Stimulated activated CD4-positive, alpha-beta T cell treated with anti-CD3 and anti-CD28 coated beads, Interleukin-12 subunit alpha, Interleukin-12 subunit beta, amount 100 ng/mL, for 4 hours (primary cell): ENCODE measurements at places on chromosomes 3 and 15.

DNA sequence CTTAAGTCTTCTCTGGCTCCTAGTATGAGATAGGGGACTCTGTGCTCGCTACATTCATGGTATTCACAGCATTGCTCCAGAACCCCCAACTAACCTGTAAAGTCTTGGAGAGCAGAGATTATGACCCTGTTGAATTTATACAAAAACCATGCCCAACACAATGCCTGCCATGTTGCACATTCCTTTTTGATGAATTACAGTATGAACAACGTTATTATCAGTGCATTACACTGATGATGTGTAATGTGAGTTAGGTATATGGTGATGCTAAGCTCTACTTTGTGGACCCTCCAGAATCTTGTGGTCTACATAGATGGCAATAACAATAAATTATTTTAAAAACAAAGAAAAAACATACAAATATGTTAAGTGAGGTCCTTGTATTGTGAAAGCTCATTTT lies 64.3 kb downstream of the EOMES start:
- DNase-seq, result no peak

DNA sequence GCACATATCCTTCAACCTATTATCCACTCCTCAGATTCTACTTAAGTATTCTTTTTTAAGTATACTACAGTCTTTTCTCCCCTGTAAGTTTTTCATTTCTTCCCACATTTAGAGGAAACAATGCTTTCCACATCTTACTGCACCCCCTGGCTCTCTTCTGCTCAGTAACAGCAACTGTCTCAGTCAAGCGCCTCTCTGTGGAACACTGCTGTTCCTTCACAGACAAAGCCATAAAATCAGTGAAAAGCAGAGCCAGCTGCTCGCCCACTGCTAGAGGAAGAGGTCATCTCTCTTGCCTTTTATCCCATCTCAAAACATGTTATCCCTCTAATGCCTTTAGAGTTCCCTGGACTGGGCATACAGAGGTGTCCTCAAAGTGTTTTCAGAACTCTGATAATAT lies 24.8 kb downstream of the SERP1 start:
- DNase-seq, result no peak

- DNase-seq, result no peak
Measured at GRCh38 chr3:172127929-172128580, 88.7 kb downstream of the FNDC3B start.

GRCh38 chr15:51262463-51262862 lies 75.9 kb downstream of the CYP19A1 start:
- DNase-seq, result no peak

DNA sequence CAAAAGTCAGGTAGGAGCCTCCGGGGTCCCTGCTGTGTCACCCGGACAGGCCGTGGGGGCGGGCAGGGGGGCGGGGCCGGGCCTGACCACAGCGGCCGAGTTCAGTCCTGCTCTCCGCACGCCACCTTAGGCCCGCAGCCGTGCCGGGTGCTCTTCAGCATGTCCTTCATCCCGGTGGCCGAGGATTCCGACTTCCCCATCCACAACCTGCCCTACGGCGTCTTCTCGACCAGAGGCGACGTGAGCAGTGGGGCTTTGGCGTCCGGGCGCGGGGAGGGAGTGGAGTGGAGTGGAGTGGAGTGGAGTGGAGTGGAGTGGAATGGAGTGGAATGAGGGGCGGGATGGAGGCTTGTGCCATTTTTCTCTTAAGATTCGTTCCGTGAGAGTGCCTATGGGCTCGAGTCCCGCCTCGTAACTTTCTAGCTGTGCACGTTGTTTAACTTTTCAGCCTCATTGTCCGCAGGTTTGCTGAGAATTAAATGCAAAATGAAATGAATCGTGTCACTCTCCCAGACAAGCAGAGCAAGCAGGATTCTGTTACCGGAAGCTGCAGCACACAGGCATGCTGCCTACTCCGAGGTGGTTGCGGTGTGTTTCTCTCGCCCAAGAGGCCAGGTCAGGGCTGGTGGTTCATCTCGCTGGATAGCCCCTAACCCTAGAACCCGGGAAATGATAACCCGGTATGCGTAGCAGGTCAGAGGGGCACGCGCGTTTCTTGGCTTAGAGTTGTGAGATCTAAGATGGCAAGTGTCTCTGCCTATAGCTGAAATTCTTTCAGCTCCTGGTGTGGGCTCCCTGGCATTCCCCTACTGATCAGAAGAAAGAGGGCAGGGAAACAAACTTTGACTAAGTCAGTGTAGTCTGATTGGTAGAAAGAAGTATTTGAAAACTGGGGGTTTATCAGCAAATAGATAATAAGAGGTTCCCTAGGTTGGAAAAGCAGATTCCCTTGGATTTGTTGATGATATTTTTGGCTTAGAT lies at the start of gene FAH:
Gene FAH, plus strand, starts transcription at position 104 of the 981 bp plus-strand sequence. Its CDS starts 56 bp downstream, at position 160.
- DNase-seq, result peak; percentile 17

- peak; percentile 44 for DNase-seq
Measured at GRCh38 chr15:50182219-50183013, 420 bp downstream of the SLC27A2 start.

- no peak for DNase-seq
Measured at GRCh38 chr3:48398701-48399386, 26.8 kb downstream of the FBXW12 start.

DNA sequence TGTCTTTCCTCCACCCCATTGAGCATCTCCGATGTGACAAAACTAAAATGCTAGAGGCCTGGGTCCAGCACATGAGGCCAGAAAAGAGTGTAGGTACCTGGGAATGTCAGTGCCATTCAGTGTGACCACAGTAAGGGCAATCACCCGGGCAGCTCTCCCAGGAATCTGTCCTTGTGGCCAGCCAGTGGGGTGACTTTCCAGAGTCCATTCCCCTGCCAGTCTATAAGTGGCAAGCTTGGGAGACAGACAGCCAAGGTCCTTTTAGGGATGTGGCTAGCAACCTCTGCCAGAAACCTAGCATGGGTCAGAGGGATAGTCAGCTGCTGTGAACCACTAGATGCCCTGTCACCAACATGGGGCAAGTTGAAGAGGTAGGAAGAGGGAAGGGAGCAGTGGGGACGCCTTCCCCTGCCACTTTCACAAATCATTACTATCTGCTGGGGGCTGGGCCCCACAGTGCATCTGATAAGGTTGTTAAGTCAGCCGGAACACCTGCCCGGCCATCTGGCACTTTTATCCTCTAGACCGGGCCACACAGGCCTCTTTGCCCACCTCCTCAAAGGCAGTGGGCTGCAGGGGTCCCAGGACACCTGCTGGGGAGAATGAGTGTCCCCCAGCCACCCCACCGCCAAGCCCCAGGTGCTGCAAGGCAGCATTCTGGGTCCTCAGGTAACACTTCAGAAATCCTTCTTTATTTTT lies 24.8 kb upstream of the DET1 start:
- DNase-seq, result no peak

- DNase-seq, result no peak
Measured at GRCh38 chr3:72421126-72421525, 427.1 kb downstream of the SHQ1 start.

DNA sequence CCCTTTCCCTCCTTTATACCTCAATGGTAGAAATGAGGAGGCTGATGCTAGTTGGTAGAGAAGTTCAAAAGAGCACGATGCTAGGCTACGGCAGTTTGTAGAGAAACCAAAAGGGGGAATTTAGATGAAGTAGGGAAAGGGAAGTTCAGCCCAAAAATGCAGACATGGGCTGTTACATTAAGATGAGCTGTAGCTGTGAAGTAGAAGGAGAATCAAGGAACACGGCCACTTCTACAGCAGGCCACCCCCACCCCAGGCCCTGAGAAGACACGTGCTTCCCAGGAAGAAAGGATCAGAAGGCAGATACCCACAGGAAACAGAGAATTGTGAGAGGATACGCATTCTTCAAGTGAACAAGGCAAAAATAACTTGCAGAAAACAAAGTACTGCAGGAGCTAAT lies 2.1 kb upstream of the PARP14 start:
- no peak for DNase-seq

- no peak for DNase-seq
Measured at GRCh38 chr3:73523661-73524060, 101.1 kb downstream of the PDZRN3 start.

DNA sequence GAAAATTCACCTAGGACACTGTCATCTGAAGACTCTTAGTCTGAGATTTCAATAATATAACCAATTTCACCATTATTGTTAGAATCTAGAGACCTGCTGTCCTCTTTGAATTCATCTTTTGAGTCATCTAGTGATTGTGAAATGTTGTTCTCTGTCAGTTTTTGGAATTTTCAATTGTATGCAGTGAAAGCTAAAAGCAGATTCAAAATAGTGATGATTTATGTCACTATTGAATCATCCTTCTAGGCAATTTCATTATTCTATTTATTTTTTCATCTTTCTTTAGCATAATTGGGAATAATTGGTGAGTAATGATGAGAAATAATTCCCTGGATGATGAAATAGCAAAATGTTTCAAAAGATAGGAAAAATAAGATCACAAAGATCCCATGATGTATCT lies 101.7 kb upstream of the EIF1B start:
- DNase-seq, result no peak

DNA sequence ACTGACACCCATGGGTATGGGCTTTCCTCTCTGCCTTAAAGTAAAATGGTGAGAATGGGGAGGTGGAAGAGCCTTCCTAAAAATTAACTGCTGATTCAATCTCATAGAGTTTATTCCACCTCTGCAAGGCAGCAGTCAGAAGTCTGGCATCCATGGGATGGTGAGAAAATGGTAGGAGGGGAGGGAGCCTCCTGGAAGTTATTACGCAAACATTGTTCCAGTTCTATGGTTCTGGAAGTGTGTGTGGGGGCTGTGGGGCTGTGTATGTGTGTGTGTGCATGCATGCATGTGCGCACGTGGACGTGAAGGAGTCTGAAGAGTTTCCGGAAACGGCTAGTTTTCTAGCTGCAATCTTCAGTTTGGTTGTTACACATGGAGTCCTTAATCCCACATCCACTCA lies 177.6 kb downstream of the KCNAB1 start:
- DNase-seq, result no peak

- DNase-seq, result no peak
Measured at GRCh38 chr15:33612721-33613304, 302.0 kb downstream of the RYR3 start.

DNA sequence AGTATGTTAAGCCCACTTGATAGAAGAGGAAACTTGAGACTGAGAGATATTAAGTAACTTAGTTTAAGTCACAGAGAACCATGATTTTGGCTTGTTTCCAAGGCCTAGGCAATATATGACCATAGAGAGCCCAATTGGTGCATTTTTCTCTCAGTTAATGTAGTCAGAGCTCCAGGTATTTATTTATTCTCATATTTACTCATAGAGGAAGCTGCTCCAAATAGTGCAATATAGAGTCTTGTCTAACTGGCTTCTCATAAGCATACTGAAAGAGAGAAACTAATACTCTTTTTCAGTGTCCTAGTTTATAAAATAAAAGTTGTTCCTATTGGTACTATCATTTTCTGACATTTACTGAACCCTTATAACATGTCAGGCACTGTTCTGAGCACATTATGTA lies 15.2 kb downstream of the TRNT1 start:
- DNase-seq, result no peak

- DNase-seq, result no peak
Measured at GRCh38 chr15:85496551-85497171, 116.3 kb downstream of the AKAP13 start.

DNA sequence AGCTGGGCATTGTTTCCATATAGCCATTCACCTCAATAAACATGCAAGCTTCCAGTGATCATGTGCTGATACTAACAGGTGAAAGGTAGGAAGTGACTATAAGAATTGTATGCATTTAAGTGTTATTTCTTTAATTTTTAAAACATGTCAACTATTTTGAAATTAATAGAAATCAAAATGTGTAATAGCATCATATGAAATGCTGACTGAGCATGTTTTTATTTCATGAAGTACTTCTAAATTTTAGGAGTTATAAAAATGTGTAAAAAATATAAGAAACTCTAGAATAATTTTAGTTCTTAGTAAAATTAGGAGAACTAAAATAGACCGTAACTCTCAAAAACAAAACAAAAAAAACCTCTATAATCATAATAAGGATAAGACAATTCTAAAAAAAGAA lies 229.3 kb upstream of the ARPP21 start:
- DNase-seq, result no peak

- no peak for DNase-seq
Measured at GRCh38 chr3:38578081-38578475, 71.4 kb downstream of the SCN5A start.

DNA sequence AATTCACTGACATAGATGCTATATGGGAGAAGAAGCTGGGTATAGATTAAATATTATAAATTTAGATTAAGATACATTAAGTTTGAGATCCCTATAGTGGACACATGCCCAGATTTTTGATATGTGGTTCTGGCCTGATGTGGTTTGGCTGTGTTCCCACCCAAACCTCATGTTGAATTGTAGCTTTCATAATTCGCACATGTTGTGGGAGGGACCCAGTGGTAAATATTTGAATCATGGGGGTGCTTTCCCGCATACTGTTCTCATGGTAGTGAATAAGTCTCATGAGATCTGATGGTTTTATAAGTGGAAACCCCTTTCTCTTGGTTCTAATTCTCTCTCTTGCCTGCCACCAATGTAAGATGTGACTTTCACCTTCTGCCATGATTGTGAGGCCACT lies 189.4 kb upstream of the CD96 start:
- DNase-seq, result no peak

- DNase-seq, result no peak
Measured at GRCh38 chr3:175980486-175981090, 1121.5 kb downstream of the NAALADL2 start.

DNA sequence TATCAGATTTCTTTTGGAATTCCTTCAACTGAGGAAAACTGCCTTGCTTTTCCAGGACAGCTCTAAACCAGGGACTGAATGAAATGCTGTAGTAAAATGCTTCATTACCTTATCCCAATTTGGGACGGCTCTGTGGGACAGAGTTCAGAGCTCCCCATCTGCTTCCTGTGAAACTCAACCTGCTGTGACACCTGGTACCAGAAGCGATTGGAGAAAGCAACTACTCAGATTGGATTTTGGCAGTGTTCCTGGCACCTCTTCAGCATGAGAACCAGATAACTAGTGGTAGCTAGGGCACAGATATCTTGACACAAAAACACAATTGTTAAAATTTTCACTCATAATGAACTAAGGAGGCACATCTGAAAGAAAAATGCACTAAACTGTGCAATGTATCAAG lies 539.1 kb downstream of the SI start:
- no peak for DNase-seq

DNA sequence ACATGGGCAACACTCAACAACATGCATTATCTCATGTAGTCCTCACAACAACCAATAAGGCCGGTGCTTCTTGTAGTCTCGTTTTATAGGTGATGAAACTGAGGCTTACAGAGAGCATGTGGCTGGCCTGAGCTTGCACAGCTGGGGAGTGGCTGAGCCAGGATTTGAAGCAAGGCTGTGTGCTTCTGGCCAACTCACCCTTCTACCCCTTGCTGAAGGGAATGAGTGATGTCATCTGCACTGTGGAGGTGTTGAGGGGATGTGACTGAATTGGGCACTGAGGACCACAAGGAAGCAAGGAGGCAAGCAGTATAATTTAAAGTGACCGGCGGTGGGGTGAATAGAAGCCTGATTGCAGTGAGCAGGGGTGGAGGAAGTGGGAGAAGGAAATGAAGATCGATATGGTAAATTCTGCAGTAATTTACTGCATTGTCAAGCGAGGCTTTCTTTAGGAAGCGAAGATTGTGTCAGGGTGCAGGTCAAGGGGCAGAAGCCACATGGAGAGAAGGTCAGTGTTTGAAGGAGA lies 62.3 kb downstream of the MINAR1 start:
- no peak for DNase-seq
